ENCODE measurements at places on chromosomes 11 and 22. TPM values are rescaled to one million over a fixed set of nuclear protein-coding genes. Genes with fewer than 3 reads are reported as not detected.

GRCh38 chr11:121349790-121350189 is 57.2 kb downstream of the SC5D start:
- no peak for DNase-seq

DNA sequence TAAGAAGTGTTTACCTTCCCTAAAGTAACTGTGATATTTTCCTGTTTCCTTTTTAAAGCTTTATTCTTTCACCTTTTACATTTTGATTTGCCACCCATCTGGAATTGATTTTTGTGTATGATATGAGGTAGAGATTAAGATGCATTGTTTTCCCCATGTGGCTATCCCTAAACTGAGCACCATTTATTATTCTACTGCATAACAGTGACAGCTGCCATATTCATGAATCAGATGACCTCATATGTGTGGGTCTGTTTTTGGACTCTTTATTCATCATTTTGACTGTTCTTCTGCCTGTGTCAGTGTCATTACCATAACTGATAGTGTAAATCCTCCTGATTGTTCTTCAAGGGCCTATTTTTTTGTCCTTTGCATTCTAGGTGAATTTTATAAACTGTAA is 50.8 kb downstream of the HIPK3 start:
- no peak for DNase-seq

DNA sequence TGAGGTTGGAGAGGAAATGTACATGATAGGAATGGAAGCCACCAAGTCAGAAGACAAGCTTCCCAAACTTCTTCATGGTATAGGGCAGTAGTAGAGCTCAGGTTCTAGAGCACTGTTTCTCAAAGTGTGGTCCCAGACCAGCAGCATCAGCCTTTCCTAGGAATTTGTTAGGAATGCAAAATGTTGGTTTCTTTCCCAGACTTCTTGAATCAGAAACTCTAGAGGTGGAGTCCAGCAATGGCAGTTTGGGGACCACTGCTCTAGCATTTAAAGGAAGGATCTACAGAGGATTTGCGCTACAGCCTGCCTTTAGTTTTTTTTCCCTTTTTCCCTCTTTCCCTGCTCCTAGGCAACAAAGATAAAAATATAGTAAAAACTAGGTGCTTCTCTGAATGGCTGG is 17.0 kb upstream of the MMP12 start:
- DNase-seq = no peak

DNA sequence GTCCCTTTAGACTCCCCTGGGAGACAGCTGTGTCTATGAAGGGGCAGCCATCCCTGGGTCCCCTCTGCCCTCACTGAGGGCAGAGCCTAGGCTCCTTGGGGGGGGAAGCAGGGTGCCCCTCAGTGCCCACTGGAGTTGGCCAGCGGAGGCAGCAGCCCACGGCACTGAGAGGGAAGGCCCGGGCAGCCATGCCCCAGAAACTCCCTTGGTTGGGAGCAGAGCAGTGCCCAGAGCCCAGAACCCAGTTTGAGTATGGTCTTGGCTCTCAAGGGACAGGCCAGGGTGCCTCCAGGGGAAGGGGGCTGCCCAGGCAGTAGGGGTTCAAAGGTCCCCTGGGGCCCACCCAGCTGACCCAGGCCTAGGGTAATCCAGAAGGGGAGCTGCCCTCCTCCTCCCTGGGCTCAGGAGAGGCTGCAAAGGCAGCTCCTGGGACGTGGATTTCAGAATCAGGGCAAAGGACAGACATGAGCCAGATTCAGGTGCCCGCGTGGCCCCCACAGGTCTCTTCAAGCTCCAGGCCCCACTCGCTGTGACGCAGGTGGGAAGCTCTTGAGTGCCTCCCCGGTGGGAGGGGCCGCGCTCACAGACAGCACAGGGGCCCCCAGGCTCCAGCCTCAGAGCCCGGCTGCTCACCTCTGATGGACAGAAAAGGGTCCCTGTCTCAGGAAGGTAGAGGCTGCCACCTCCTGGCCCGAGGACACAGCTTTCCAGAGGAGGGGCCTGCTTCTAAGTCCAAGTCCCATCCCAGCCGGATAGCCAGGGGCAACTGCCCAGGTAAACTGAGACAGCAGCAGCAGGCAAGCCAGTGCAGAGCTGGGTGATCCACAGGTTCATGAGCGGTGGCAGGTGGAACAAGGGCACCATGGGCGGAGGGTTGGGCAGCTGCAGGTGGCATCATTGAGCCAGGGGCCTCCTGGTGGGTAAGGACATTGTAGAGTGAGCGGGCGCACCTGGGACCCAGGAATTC is 2.6 kb downstream of the C11orf21 start:
- DNase-seq = no peak

DNA sequence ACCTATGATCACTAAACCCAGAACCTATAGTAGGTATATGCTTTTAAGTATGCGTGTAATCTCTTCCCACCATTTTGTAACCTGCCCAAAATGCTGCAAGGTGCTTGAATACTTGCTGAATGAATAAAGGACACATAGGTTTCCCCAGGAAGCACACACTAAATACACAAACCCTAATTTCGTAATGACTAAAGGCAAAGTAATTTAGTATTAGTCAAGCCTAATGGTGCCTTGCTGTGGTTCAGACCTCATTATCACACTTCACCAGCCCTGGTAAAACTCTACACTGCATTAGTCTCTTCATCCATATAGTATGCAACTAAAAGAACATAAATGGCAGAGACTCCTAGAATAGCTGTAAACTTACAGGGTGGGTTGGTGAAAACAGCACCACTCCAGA is 289.0 kb upstream of the PITPNB start:
- DNase-seq = no peak

- DNase-seq = no peak
Observed at GRCh38 chr11:113477321-113477720, 2.1 kb upstream of the DRD2 start.

DNA sequence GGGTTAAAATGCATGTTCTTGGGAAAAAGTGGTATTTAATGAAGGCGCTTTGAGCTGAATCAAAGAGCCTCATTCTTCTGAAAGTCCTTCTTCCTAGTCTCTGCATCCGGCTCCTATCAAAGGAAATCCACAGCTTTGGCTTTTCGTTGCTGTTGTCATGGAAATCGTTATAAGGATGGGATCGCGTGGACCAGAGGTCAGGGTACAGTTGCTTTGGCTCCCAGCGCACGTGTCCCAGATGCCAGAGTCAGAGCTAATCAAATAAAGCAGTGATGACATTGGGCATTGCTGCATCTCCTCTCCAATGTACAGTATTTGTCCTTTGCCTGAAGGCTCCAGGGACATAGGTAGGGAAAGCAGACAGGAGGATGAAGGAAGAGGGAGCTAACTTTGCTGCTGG is 181.9 kb downstream of the MYO18B start:
- no peak for DNase-seq

- no peak for DNase-seq
Observed at GRCh38 chr11:67266449-67267187, at the start of gene GRK2. Gene GRK2, plus strand, starts transcription at chr11:67266473. Its CDS starts 227 bp downstream, at chr11:67266700.

DNA sequence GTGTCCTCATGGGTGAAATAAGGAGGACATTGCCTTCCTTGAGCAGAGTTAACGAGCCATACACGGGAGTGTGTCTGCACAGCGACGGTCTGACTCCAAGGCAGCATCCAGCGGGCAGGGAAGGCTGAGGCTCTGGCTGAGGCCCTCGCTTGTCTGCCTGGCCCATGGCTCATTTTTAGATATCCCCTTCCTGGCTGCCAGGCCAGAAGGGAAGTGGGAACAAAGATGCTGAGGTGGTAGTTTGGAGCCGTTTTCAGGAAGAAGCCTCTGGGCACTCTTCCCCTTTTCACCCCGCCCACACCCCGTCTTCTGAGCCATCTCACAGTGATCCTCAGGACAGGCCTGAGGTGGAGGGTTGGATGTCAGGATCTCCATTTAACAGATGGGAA is 3.0 kb upstream of the SLCO2B1 start:
- DNase-seq = no peak

DNA sequence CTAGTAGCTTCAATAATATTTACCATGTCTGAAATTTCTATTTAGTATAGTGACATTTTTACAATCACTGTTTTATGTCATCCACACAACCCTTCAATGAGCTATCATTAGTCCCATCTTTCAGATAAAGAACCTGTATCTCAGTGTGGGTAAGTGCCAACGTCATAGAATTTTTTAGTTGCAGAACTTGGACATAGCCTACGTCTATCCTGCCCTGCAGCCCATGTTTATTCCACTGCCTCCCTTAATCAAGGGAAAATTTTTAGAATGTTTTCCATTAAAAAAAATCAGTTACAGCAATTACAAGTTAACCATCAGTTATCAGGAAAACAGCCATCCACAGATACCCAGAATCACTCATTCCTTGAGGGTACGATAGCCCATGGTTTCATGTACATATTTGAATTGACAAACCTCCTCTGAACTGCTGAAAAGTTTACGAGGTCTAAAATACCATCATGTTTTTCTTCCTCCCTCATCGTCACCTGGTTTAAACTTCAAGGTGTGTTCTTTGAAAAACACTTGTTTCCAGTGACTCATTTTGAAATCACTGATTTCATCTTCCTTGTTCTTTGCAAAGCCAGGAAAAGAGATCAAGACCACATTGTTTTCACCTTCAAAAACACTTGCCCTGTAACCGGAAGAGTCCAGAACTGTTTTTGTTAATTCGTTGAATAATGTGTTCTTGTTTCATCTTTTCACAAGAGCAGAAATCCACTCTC is 100.9 kb downstream of the FAM76B start:
- DNase-seq = no peak

GRCh38 chr11:119776031-119776636 is 47.1 kb upstream of the NECTIN1 start:
- DNase-seq = no peak

GRCh38 chr11:113736323-113736722 is 30.2 kb upstream of the TMPRSS5 start:
- DNase-seq = no peak

- no peak for DNase-seq
Observed at GRCh38 chr22:42018224-42018623, 19.6 kb downstream of the WBP2NL start.

DNA sequence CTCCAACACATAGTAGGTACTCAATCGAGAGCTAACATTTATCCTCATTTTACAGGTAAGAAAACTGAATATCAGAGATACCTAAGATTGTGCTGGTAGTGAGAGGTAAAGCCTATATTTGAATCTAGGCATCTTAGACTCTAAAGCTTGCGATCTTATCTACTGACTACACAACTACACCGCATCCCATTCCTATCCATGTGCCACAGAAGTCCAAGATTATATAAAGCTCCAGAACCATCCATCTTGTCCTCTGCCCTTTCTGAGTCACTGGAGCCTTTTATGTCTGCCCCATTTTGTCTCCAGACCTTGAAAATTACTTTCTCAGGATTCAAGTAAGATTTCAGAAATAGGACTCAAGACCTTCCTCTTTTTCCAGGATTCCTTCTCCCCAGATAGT is 84.4 kb downstream of the OR5AK2 start:
- no peak for DNase-seq

GRCh38 chr11:11280826-11281225 is 72.2 kb downstream of the CSNK2A3 start:
- no peak for DNase-seq

DNA sequence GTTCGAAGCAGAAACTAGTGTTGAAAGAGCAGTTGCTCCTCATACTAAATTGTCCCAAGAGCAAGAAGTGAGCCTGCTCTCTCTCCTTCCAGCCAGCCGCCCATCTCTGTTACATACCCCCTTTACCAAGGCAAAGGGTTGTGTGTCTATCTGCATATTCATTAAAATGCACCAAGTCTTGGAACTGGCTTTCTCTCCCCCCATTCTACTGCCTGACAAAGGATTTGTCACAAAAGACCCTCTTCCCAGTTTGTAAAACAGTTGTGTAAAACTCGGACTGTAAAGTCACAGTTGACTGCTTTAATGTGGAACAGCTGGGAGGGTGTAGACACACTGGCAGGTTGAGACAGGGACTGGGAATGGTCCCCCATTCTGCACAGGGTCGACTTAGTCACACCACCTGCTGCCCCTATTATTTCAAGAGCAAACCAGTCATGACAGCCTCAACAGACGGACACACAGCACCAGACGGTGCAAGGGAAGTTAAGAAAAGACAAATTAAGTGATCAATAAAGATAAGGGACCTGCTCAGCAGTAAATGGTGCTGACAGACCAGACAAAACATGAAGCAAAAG is 60.0 kb upstream of the HTATIP2 start:
- DNase-seq = no peak

- DNase-seq = peak; percentile 87
Observed at GRCh38 chr11:66981976-66982578, 7.0 kb downstream of the C11orf86 start.

- DNase-seq = no peak
Observed at GRCh38 chr11:67996051-67996450, 7.8 kb downstream of the UNC93B1 start.

DNA sequence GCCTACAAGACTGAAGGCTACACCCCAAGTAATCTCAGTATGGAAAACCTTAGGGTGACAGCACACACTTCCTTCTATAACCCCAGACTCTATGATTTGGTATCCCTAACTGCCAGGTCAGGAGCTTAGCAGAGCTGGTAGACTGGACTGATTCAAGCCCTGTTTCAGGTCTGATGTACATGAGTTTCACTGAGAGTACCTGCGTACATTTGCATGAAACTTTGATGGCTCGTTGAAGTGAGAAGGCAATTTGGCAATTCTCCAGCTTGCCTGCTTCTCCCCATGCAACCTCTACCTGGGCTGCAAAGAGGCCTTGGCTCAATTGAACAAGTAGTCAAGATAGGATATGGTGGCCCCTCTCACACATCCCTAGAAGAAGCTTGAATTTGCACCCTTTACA is 10.2 kb downstream of the FIBIN start:
- DNase-seq = no peak

DNA sequence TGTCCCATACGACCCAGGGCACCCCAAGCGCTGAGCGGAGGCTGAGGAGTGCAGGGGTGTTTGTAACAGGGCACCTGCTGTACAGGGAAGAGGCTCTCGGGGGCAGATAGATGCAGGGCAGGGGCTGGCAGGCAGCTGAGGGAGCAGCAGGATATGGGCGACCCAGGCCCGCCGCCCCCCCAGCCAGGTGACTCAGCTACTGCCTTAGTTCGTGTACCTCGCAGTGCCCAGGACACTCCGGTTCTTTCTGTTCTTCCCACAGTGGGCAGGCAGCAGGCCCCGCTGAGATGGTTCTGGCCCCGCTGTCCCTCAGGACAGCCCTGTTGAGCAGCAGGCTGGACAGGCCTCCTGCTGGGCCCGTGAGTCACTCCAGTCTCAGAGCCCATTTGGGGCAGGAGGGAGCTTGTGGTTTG is 16.2 kb downstream of the PHLDA2 start:
- DNase-seq = no peak

- no peak for DNase-seq
Observed at GRCh38 chr11:2221591-2221990, 48.8 kb downstream of the ASCL2 start.

DNA sequence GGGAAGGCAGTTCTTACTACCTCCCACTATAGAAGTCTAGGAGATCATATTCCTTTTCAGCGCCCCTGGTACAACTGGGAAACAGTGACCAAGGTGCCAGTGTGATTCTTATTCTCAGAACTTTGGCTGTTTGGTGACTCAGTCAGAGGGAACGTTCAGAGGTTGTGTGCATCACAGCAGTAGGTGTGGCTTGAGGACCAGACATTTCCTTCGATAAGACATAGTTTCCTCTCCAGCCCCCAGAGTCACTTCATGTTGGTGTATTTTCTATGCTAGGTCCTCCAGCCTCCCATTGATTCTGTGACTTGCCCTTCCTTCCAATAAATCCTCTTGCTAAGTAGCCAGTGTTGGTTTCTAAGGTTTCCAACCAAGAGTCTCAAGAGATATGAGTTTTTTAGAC is 171.9 kb upstream of the MPPED2 start:
- no peak for DNase-seq

HORMAD2 gene
- not detected for polyA plus RNA-seq

RANBP1 gene
- 95.6 TPM for polyA plus RNA-seq

BATF2 gene
- polyA plus RNA-seq = 1.2 TPM

ROM1 gene
- 2.9 TPM for polyA plus RNA-seq

CDC42EP1 gene
- polyA plus RNA-seq = 48.5 TPM

USP2 gene
- polyA plus RNA-seq = 47.7 TPM

CCDC188 gene
- 1.3 TPM for polyA plus RNA-seq

MUC15 gene
- polyA plus RNA-seq = 0.19 TPM

NCF4 gene
- 7.7 TPM for polyA plus RNA-seq

OR52I1 gene
- polyA plus RNA-seq = not detected

Data from muscle of arm (tissue), 14 donors.